ENCODE measurements at places on chromosomes 7 and 10.

- no peak for DNase-seq
Measured at GRCh38 chr7:21984042-21984441, 38.3 kb upstream of the CDCA7L start.

DNA sequence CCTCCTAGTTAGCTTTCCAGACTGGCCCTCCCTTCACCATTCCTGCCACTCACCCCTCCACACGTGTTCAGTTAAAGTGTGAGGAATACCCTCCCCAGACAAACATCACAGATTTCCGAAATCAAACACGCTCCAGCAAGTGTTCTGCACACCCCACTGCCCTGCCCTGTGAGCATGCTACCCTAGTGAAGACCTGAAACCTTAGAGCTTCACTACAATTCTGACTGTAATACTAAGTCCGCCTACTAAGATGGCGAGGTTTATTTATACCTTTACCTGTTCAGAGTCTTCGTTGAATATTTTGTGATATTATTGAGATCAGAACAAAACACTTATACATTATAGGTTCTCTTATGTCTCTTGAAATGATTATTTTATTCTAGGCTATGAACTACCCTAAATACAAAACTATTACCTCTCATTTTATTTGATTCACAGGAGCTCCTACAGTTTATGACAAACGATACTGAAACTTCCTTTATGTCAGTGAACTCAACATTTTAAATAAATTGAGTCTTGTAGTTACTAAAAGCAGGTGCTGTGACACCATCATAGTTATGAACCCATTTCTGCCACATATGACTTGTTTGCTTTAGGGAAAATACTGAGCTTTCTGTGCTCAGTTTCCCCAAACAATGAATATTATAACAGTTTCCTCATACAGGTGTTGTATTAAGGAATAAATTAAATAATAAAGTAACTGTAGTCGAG, 8.6 kb downstream of the SCIN start:
- DNase-seq: no peak

DNA sequence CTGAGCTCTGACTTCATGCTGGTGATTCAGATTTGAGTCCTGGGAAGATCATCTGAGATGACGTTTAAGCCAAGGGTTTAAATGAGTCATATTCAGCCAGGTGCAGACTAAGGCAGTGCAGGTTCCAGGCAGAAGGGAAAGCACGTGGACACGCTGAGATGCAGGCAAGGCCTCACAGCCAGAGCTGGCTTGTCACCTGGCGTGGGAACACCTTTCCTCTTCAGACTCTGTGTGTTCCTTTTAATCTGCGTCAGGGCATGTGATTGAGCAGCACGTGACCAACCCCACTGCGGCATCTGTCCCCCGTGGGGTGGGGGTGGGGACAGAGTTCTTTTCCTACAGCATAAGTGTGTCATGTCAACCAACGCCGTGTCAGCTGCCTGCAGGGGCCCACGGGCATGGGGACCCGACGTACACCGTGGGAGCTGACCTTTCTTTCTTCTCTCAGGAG, 10.7 kb upstream of the IDI2 start:
- DNase-seq: no peak

- no peak for DNase-seq
Measured at GRCh38 chr7:128874140-128875031, 11.7 kb downstream of the ATP6V1F start.

DNA sequence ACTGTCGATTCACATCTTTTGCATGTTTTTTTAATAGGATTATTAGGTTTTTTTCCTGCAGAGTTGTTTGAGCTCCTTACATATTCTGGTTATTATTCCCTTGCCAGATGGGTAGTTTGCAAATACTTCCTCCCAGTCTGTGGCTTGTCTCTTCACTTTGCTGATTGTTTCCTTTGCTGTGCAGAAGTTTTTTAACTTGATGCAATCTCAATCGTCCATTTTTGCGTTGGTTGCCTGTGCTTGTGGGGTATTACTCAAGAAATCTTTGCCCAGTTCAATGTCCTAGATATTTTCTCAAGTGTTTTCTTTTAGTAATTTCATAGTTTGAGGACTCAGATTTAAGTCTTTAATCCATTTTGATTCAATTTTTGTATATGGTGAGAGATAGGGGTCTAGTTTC, 95.4 kb downstream of the TBXAS1 start:
- DNase-seq: no peak

DNA sequence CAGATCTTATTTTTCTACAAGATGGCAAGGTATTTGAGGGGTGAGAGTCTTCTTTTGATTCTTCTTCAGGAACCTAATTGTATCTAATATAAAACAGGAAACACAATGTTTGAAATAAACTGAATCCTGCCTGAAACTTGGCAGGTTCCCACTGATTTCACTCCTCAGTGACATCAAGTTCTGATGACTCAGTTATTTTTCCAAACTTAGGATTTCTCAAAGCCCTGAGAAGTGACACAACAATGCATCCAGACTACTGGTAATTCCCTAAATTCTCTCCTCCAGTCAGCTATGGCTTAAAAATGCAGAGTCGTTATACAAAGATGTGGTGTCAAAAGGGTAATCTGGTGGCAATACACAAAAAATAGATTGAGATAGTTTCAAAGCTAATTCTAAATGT, 80.9 kb downstream of the ABLIM1 start:
- DNase-seq: no peak

DNA sequence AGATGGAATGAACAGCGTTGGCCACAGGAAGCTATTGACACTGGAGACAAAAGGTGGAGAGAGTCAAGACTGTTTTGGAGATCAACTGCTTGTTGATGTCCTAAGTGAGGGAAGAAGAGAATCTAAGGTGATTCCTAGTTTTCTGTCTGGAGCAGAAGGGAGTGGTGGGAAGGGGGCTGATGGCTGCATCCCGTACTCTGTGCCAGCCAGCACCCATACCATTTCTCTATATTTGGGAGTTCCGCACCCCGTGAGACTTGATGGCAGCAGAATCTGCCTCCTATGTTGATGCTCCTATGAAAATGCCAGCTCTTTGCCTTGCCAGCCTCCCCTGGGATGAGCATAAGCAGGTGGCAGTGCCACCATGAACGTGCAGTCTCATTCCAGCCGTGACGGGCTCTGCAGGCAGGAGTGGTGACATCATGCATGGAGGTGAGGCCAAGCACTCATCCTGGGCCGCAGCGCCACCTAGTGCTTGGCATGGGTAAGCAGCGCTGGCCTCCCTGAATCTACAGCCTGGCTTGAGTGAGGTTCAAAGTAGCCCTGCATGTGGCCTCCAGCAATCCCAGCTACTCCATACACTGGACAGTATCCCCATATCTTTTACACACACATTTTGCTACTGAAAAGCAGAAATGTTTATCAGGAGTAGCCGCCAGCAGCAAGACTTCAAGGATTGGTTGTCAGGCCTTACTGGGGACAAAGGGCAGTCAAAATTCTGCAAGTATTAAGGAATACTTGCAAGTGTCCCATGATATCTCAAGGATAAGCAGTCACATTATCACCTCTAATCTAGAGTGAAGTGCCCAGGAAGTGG, 43.0 kb downstream of the PODXL start:
- DNase-seq: peak; percentile 92

GRCh38 chr10:110209926-110210673, 2.7 kb downstream of the MXI1 start:
- no peak for DNase-seq

GRCh38 chr7:3861941-3862340, 560.9 kb downstream of the SDK1 start:
- no peak for DNase-seq

DNA sequence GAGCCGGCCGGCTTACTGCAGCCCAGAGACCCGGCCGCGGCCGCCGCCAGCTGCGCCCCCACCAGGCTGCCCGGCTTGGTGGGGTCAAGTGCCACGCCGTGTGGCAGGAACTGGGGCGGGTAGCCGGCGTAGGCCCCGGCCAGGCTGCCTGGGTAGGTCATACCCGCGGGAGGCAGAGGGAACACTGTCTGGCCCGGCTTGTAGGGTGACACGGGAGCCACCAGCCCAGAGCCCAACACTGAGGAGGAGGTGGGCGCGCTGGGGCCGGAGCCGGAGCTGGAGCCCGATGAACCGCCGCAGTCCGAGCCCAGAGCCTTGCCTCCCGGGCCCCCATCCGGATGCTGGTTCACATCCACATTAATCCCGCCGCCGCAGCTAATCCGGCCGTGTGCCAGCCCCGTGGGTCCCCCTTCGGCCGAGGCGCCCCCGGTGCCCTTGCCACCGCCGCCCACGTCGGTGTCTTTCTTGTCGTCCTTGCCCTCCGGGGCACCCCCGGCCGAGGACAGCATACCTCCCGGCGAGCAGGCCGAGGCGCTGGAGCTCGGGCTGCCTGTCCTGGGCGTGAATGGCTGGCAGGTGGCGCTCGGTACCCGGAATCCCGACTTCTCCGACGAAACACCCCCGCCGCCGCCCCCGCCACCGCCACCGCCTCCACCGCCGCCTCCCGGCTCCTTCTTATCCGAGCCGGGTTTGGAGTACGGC, 2.0 kb downstream of the ZNF503 start:
- DNase-seq: peak; percentile 35

DNA sequence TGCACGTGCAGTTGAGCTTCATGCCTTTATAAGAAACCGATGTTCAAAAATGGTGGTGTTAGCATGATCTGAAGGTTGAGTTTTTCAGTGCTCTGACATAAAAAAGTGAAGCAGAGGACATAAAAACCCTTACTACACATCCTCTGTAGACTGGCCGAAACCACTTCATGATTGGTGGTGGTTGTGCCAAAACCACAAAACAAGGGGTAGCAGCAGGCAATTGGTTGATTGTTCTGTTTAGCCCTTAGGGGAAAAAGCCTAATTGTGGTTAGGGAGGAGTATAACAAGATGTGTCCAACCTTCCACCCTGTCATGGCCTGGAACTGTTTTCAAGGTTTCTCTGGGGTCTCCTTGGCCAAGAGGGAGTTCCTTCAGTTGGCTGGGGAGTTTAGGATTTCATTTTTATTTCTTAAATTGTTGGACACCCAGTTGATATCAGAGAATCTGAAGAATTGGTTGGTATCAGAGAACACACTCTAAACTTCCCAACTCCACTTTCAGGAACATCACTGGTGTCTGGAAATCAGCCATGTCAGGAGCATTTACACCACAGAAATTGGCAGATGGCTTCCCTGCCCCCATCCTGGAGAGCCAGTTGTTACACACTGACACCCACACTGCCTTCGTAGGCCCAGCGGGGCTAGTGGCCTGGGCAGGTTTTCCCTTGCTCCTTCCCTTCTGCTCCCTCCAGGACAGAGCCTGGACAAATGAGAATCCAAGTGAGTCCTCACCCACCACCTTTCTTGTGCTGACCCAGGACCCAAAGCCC, 18.8 kb downstream of the MRPS24 start:
- no peak for DNase-seq

DNA sequence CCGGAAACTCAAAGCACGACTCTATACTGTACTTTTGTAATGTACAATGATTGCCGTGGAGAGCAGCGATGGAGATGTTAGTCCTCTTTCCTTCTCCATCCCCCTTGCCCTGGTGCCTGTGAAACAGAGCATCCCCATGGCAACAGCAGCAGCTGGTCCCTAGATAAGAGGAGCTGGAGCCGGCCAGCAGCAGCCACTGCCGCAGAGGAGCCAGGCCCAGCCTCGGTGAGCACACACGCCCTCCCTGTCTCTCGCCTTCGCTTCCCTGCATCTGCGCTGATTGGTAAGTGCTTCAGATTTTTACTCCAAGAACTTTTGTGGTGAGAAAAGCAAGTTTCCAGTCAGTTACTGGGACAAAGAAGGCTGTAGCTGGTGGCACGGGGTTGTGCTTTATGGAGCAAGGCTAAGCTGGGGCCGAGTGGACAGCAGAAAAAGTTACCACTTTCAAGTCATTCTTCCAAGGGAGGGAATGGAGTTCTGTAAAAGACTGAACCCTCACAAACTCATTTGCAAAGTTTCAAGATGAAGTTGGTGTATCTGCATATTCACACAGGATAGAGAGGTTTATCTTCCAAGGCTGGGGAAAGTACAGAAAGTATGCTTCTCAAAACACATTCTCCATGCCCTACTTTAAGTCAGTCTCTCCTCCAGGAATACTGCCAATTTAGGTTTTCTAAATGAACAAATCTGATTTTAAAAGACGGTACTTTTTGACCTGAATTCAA, at the start of gene PPP1R17:
PPP1R17 (plus strand) TSS at position 192 of the 725 bp plus-strand sequence. CDS start 5,227 bp downstream, outside the sequence.
- no peak for DNase-seq

DNA sequence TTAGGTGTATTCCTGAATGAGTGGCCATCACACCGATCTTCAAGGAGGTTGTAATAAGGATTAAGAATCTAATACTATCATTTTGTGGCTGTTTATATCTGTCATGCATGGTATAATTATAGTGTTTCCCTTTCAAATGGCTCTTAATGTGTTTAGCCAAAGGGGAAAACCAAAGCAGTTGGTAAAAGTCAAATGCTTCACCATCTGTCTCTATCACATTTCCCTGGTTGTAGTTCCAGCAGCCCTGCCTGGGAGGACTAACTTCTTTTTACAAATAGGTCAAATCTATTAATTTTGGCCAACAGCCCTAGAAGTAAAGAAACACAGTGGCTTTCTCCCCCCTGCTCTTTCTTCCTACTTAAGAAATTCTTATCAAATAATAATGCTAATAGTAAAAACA, 56.7 kb downstream of the ZNF365 start:
- no peak for DNase-seq

DNA sequence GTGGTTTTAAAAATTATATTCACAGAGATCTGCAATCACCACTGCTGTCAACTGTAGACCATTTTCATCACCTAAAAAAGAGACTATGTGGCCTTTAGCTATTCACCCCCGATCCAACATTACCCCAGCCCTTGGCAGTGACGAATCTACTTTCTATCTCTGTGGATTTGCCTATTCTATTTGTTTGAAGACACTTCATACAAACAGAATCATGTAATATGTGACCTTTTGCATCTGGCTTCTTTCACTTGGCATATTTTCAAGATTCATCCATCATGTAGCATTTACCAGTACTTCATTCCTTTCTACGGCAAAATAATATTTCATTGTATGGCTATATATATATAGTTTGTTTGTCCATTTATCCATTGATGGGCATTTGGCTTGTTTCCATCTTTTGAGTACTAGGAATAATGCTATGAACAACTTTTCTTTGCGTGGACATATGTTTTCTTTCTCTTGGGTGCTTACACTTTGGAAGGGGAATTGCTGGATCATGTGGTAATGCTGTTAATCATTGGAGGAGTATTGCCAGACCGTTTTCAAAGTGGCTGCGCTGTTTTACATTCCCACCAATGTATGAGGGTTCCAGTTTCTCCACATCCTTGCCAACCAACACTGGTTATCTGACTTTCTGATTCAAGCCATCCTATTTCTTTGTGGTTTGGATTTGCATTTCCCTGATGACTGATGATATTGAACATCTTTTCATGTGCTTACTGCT, 22.3 kb downstream of the ADAMTS14 start:
- DNase-seq: no peak

- no peak for DNase-seq
Measured at GRCh38 chr7:32273297-32273696, 203.1 kb upstream of the PDE1C start.

- no peak for DNase-seq
Measured at GRCh38 chr7:141640239-141640840, 61.6 kb downstream of the DENND11 start.

Measured in COLO829 (cell line).